ENCODE measurements at places on chromosomes 1 and 21.

GRCh38 chr1:204180133-204180532 is 14.0 kb upstream of the REN start:
- no peak for DNase-seq

DNA sequence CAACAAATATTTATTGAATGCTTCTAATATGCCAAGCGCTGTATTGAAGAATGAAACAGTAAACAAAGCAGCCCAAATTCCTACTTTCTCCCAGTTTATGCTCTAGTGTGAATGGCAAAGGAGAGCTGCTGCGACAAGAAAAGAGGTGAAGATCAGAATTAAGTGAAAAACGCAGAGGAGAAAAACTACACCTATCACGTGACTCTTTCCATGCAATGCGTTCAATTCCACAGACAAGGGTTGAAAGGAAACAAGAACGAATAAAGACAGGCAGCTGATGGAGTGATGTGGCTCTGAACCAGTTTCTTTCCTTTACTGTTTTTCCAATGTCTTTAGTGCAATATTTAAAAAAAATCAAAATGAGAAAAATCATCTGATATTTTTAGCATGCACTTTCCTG is 23.6 kb downstream of the MT1HL1 start:
- no peak for DNase-seq

GRCh38 chr1:9004700-9005394 is 21.4 kb downstream of the SLC2A7 start:
- DNase-seq: peak; percentile 95

DNA sequence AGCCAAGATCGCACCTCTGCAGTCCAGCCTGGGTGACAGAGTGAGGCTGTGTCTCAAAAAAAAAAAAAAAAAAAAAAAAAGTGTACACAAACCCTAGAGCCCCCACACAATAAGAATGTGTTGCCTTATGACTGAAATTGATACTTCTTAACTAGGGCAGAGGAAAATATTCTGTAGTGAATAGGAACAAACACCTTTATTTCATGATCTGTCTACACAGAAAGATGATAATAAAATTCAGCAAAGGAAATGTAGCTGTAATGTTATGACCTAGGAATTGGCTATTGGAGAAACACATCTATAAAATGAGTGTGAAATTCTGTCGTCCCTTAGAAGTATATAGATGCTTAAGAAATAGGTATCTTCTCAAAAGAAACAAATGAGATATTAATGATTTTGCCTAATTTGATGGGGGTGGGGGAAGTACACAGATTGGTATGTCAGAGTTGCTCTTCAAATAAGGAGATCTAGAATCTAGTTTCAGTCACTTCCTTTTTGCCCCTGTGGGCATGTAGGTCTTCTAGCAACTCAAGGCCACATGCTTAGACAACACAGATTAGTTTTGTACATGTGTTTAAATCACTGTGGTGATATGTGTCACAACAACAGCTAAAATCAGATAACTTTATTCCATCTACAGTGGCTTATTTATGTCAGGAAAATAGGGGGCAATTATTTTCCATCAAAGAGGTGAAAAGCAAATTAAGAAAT is 10.7 kb upstream of the GPR25 start:
- no peak for DNase-seq

- no peak for DNase-seq
Observed at GRCh38 chr1:44713321-44713781, 17.6 kb downstream of the RNU5D-1 start.

Measured in adipocyte (in vitro differentiated cells).